Fibroblast of the aortic adventitia (primary cell): ENCODE measurements at places on chromosomes 7 and 10. TPM values are rescaled to one million over a fixed set of nuclear protein-coding genes. Genes with fewer than 3 reads are reported as not detected.

VPS37D gene
- total RNA-seq, result 1.9 and 31.2 TPM in 2 replicates

MBLAC1 gene
- 1.9 and 4.2 TPM in 2 replicates for total RNA-seq

FRA10AC1 gene
- total RNA-seq, result 9.6 and 11.3 TPM in 2 replicates

PAX4 gene
- not detected in 2 replicates for total RNA-seq
